Nasal cavity respiratory epithelium epithelial cell of viscerocranial mucosa (primary cell): ENCODE measurements at places on chromosomes 16 and 17. TPM values are rescaled to one million over a fixed set of nuclear protein-coding genes. Genes with fewer than 3 reads are reported as not detected.

Gene CEP131
- 7.5 and 12.0 TPM in 2 replicates for total RNA-seq

Gene MLLT6
- 12.6 and 33.0 TPM in 2 replicates for total RNA-seq

Gene OR4D1
- total RNA-seq = not detected in 2 replicates

Gene GNG13
- total RNA-seq = not detected in 2 replicates

Gene AIPL1
- total RNA-seq = not detected in 2 replicates

Gene NPIPA3
- 0.34 and 1.1 TPM in 2 replicates for total RNA-seq

Gene C17orf78
- not detected in 2 replicates for total RNA-seq
